ENCODE measurements at places on chromosomes 4 and X. TPM values are rescaled to one million over a fixed set of nuclear protein-coding genes. Genes with fewer than 3 reads are reported as not detected.
A peak's percentile ranks its signal among the peaks of the same experiment; 100 is the strongest.

- H3K27ac ChIP-seq: no peak overlapping the region
- no peak for DNase-seq
- H3K4me3 ChIP-seq: no peak overlapping the region
Measured at GRCh38 chrX:46588263-46588662, 14.7 kb downstream of the CHST7 start.

GRCh38 chr4:77126809-77127208 is 30.2 kb upstream of the CCNG2 start:
- no peaks in the 10 kb centered on the region for H3K27me3 ChIP-seq
- no peak overlapping the region for H3K27ac ChIP-seq

- no peak overlapping the region for H3K27ac ChIP-seq
- H3K27me3 ChIP-seq: no peaks in the 10 kb centered on the region
- H3K4me1 ChIP-seq: no peaks in the 10 kb centered on the region
- DNase-seq: no peak
- no peaks in the 10 kb centered on the region for H3K36me3 ChIP-seq
Measured at GRCh38 chr4:175369087-175369486, 443.0 kb downstream of the GPM6A start.

DNA sequence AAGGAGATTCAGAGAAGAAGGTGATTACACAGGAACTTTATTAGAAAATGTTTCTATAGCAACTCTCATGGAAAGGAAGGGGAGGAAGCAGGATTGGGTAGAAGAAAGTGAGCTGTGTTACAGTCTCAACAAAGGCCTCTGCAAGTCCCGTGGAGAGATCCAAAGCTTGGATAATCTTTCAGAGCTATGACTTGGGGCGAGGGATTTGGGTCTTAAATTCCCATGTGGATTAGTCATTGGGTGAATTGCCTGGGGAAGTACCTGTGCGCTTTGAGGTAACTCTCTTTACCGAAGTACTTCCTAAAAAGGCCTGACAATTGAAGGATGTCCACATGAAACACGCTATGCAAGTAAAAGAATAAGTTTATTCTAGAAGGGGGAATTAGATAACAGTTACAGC is 133.8 kb upstream of the ANKRD50 start:
- no peak overlapping the region for H3K27ac ChIP-seq
- H3K27me3 ChIP-seq: no peaks in the 10 kb centered on the region
- H3K36me3 ChIP-seq: no peaks in the 10 kb centered on the region
- H3K4me3 ChIP-seq: no peak overlapping the region
- no peaks in the 10 kb centered on the region for H3K4me1 ChIP-seq
- peak; percentile 23 for DNase-seq

DNA sequence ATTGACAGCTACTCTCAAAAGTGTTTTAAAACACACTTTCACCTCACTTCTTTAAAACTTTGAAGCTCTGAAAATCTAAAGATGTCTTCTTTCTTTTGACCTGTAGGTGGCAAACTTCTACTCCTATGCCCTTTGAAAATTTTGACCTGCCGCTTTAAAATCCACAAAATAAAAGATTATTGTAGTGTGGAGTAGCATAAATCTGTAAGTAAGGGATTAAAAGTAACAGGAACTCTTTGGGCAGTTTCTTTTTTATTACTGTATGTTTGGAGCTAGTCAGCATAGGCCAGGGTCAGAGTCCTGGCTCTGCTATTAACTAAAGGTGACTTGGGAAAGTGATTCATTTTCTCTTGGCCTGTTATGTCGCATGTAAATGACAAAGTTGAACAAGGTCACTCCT is 25.5 kb downstream of the BBS12 start:
- DNase-seq: peak; percentile 30
- H3K27me3 ChIP-seq: no peaks in the 10 kb centered on the region
- H3K4me3 ChIP-seq: no peak overlapping the region
- peaks cover 19% of the 10 kb centered on the region for H3K4me1 ChIP-seq

DNA sequence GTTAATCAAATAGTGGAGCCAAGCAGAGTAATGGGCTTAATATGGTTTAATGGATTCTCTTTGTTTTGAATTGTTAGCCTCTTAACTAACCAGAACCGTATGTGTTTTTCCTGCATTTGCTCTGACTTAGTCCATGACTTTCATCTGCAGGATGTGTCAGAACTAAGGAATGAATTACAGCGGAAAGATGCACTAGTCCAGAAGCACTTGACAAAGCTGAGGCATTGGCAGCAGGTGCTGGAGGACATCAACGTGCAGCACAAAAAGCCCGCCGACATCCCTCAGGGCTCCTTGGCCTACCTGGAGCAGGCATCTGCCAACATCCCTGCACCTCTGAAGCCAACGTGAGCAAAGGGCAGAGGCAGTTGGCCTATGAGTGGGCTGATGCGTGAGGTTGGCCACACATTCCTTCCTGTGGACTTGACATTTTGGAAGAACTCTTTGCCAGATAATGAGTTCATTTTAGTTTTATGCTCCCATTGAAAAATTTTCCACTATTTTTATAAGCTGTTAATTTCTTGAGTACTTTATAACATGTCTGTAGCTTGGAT is 9.1 kb downstream of the MED28 start:
- H3K4me3 ChIP-seq: no peak overlapping the region
- H3K4me1 ChIP-seq: no peaks in the 10 kb centered on the region
- H3K36me3 ChIP-seq: peaks cover 14% of the 10 kb centered on the region
- H3K27me3 ChIP-seq: no peaks in the 10 kb centered on the region

GRCh38 chr4:16150716-16151115 is 66.9 kb upstream of the PROM1 start:
- peaks cover 10% of the 10 kb centered on the region for H3K4me1 ChIP-seq
- H3K27me3 ChIP-seq: no peaks in the 10 kb centered on the region
- no peak for DNase-seq
- no peak overlapping the region for H3K27ac ChIP-seq

GRCh38 chrX:2823795-2824386 is 4.8 kb upstream of the GYG2 start:
- no peak for DNase-seq
- H3K4me1 ChIP-seq: peaks cover 5% of the 10 kb centered on the region
- no peaks in the 10 kb centered on the region for H3K36me3 ChIP-seq

Gene MGARP
- 2.5 TPM for total RNA-seq

Gene ZAR1
- not detected for total RNA-seq

DNA sequence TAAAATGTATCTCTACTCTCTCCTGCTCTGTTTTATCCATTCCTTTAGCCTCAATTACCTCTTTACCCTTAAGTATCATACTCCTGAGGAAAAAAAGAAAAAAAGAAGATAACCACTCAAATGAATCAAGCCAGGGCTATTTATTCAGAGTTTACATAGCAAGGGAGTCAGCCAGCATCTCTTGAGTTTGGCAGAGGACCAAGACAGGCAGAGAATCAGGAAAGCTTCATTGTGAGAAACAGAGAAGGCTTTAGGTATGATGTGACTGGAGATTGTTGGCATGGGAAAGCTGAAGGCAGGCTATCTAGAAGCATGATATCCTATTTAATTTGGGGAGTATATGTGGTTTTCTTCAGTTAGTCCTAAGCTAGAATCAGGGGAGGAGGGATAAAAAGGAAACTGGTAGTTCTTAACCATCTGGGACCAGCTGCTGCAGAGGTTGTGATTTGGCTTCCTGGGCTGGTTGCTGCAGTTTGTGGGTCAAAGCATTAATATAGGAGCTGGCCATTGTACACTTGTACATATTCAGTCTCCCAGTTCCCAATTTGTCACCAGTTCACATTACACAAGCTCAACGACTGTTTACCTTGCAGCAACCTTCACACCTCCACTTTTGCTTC is 11.2 kb downstream of the APELA start:
- no peak for DNase-seq
- no peaks in the 10 kb centered on the region for H3K36me3 ChIP-seq
- H3K4me1 ChIP-seq: no peaks in the 10 kb centered on the region
- no peaks in the 10 kb centered on the region for H3K27me3 ChIP-seq
- H3K4me3 ChIP-seq: no peak overlapping the region
- H3K27ac ChIP-seq: no peak overlapping the region

All from neural progenitor cell (in vitro differentiated cells).